Thoracic aorta endothelial cell (primary cell): ENCODE measurements at places on chromosomes 2 and 18. TPM values are rescaled to one million over a fixed set of nuclear protein-coding genes. Genes with fewer than 3 reads are reported as not detected.

The MGAT4A gene
- total RNA-seq, result 83.0 and 136 TPM in 2 replicates

The FNDC4 gene
- 17.3 and 18.1 TPM in 2 replicates for total RNA-seq

The SKOR2 gene
- not detected in 2 replicates for total RNA-seq

The ST6GAL2 gene
- total RNA-seq, result not detected in 2 replicates

The CCDC141 gene
- 0.13 TPM in 1 of 2 replicates, not detected in the other for total RNA-seq

The LCT gene
- under 0.01 TPM in 2 replicates for total RNA-seq

The UCN gene
- total RNA-seq, result 0.13 and 0.36 TPM in 2 replicates

The KLHL41 gene
- total RNA-seq, result 0.29 and 0.40 TPM in 2 replicates

The G6PC2 gene
- total RNA-seq, result not detected in 2 replicates

The CD8B2 gene
- total RNA-seq, result not detected in 2 replicates

The SULT1C2 gene
- total RNA-seq, result not detected in 2 replicates

The IL1R2 gene
- total RNA-seq, result 0.27 TPM in 1 of 2 replicates, not detected in the other

The SLC1A4 gene
- total RNA-seq, result 5.1 and 16.2 TPM in 2 replicates

The ANTXR1 gene
- 7.4 and 20.6 TPM in 2 replicates for total RNA-seq

The DHRS9 gene
- total RNA-seq, result 0.29 and 1.3 TPM in 2 replicates

The CXCR1 gene
- not detected in 2 replicates for total RNA-seq

The DYNAP gene
- not detected in 2 replicates for total RNA-seq

The GKN2 gene
- total RNA-seq, result not detected in 2 replicates

The DES gene
- not detected in 2 replicates for total RNA-seq

The ACOXL gene
- not detected in 2 replicates for total RNA-seq

The TBR1 gene
- under 0.01 TPM in 2 replicates for total RNA-seq

The OSBPL1A gene
- 21.5 and 21.8 TPM in 2 replicates for total RNA-seq

The MARCHF4 gene
- total RNA-seq, result 9.6 and 10.9 TPM in 2 replicates

The DAW1 gene
- 9.0 and 9.6 TPM in 2 replicates for total RNA-seq

The ALK gene
- not detected in 2 replicates for total RNA-seq

The PROM2 gene
- under 0.01 and 0.29 TPM in 2 replicates for total RNA-seq

The RSAD2 gene
- total RNA-seq, result 0.13 and 0.43 TPM in 2 replicates

The NTSR2 gene
- total RNA-seq, result not detected in 2 replicates

The MLPH gene
- total RNA-seq, result 0.27 TPM in 1 of 2 replicates, not detected in the other

The TRIM54 gene
- total RNA-seq, result not detected in 2 replicates

The KCNK3 gene
- total RNA-seq, result not detected in 2 replicates

The DOCK10 gene
- total RNA-seq, result 36.5 and 38.7 TPM in 2 replicates

The TLX2 gene
- not detected in 2 replicates for total RNA-seq

The DNMT3A gene
- total RNA-seq, result 18.2 and 22.9 TPM in 2 replicates

The SCN1A gene
- total RNA-seq, result not detected in 2 replicates

The COL4A4 gene
- total RNA-seq, result 0.29 and 0.93 TPM in 2 replicates

The TNFRSF11A gene
- total RNA-seq, result 3.6 and 5.5 TPM in 2 replicates

The DNAJB2 gene
- 13.7 and 15.4 TPM in 2 replicates for total RNA-seq

The RFX8 gene
- total RNA-seq, result 1.2 and 2.0 TPM in 2 replicates

The ABCB11 gene
- total RNA-seq, result 0.50 and 0.53 TPM in 2 replicates

The DUSP19 gene
- total RNA-seq, result 2.4 TPM in 2 replicates

The VWA3B gene
- 0.07 TPM in 1 of 2 replicates, not detected in the other for total RNA-seq

The EPB41L3 gene
- total RNA-seq, result 129 and 167 TPM in 2 replicates

The MEP1B gene
- total RNA-seq, result 0.13 TPM in 1 of 2 replicates, not detected in the other

The TSHZ1 gene
- total RNA-seq, result 7.7 and 10.9 TPM in 2 replicates
